ENCODE measurements at places on chromosomes 2 and 18.

DNA sequence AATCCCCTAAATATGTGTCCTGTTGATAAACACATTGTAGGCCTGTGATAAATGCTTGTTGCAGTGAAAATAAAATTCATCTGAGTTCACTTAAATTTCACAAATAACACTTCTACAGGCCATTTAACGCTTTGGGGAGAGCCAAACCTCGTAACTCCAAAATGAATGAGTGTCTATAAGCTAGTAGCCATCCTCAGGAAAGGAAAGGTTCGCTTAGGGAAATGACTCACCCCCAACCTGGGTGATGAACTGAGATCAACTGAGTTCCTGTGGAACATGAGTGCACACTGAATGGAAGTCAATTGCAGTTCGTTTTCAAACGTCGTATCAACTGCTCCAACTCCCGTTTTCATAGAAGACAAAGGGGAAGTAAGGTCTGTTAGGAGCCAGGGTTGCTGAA lies 527.6 kb upstream of the ID2 start:
- no peak for DNase-seq
- H3K36me3 ChIP-seq, result no peaks in the 10 kb centered on the region
- no peaks in the 10 kb centered on the region for H3K27me3 ChIP-seq

DNA sequence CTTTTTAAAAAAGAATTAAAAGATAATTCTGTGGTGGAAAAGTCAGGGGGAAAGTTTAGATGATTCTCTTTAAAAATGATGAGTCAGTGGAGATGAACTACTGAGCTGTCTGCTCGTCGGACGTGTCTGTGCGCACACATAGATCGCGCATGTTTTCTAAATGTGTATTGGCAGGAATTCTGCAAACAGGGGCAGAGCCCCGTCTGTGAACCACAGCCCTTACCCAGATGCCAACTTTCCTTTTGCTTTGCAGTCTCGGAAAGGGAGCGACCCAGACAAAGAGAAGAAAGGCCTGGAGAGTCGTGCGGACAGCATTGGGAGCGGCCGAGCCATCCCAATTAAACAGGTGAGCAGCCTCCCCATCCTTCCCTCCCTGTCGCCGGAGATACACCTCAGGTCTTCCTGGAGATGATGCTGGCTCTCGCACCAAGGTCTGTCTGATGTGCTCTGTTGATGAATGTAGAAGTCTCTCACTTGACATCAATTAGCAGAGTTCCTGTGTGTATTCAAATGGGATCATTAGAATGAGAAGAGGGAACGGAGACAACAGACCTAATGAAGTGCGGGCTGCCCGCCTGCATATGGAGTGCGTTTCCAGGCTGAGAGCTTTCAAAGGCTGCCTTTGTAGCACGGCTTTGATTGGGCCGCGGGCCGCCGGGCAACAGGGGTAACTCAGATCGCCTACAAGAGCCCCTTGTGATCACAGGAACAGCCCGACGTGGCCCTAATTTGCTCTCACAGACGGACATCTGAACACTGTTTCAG lies 313.3 kb downstream of the AGAP1 start:
- no peaks in the 10 kb centered on the region for H3K27me3 ChIP-seq
- no peaks in the 10 kb centered on the region for H3K4me1 ChIP-seq
- H3K4me3 ChIP-seq, result no peak overlapping the region
- DNase-seq, result peak; percentile 44
- H3K36me3 ChIP-seq, result peaks cover 6% of the 10 kb centered on the region
- H3K27ac ChIP-seq, result no peak overlapping the region

DNA sequence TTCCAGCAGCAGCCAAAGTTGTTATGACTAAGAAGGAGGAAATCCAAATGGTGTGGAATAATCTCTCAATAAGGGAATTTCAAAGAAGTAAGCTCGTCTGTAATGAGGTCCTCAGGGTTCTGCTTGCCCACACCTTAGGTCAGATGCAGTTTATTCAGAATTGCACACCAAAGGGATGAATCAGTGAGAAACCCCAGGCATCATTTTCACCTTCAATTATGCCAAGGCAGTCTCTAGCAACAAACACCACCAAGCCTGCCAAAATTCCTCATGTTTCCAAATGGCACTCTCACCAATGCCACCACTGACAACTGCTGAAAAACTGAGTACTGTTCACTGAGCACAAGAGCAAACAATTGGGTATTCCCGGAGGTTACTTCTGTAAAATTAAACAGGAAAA lies 43.6 kb downstream of the KCNG3 start:
- no peaks in the 10 kb centered on the region for H3K36me3 ChIP-seq
- no peak for DNase-seq
- no peaks in the 10 kb centered on the region for H3K4me1 ChIP-seq
- no peak overlapping the region for H3K27ac ChIP-seq

DNA sequence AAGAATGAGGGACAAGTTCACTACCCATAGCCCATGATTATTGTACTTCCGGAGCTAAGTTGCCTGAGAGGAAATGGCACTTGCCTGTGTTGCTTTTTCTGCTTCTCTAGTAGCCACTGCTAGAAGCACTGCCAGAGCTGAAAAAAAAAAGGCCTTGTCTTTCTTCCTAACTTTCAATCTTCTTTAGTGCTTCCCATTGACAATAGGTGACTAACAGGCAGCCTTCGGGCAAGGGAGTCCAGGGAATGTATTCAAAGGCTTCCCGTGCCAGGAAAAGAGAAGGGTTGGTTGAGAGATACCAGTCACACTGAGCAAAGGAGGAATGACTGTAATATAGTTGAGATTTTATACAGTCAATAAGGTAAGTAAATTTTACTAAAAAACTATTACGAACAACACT lies 242.0 kb downstream of the CALCRL start:
- H3K4me1 ChIP-seq, result no peaks in the 10 kb centered on the region
- H3K4me3 ChIP-seq, result no peak overlapping the region
- DNase-seq, result no peak
- H3K27ac ChIP-seq, result no peak overlapping the region
